ENCODE measurements at places on chromosomes 7 and 10.

- no peak for DNase-seq
Measured at GRCh38 chr7:55248526-55248925, 116.6 kb upstream of the LANCL2 start.

DNA sequence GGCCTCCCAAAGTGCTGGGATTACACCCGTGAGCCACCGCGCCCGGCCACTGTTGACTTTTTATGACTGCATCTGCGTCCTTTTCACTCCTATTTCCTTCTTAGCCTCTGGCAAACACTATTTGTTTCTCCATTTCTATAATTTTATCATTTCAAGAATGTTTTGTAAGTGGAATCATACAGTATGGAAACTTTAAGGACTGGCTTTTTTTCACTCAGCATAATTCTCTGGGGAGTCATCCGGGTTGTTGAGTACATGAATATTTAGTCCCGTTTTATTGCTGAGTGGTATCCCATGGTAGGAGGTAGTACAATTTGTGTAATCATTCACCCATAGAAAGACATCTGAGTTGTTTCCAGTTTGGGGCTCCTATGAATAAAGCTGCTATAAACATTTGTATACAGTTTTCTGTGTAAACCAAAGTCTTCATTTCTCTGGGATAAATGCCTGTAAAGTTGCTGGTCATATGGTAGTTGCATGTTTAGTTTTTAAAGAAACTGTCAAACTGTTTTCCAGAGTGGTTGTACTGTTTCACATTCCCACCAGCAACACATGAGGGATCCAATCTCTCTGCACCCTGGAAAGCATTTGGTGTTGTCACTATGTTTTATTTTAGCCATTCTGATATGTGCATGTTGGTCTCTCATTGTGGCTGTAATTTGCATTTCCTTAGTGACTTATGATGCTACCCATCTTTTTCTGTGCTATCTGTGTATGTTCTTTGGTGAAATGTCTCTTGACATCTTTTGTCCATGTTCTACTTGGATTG, 139.6 kb upstream of the EEPD1 start:
- DNase-seq: no peak

GRCh38 chr10:46328853-46329689, 42.3 kb downstream of the ANTXRL start:
- no peak for DNase-seq

DNA sequence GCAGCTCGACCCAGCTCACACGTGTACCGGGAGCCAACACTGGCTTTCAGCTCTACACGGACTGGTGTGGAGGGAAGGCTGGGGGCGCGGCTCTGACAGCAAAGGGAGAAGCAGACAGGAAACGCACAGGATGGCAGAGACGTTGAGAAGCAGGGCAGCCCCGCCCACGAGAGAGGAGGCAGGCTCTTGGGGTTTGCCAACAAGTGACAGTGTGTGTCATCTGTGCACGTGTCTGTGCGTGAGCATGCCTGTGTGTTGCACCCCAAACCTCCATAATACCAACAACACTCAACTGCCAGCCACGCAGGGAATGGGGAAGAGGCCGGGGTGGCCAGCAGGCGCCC, 64.4 kb upstream of the PDGFA start:
- no peak for DNase-seq

DNA sequence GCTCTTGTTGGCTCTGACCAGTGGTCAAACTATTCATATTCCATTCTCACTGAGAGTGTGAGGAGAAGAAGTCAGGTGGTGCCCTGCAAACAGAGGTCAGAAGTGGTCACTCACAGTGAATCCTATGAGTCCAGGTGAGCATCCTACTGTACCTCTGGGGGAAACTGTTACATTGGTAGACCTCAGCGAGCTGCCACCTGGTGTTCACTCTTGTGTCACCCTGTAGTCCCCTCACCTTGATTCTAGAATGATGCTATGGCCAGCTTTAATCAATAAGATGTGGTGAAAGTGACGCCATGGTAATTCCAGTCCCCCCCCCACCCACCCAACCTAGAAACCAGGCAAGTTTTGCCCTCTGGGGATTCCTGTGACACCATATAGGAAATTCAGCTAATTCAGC, 1.2 kb upstream of the AMPH start:
- DNase-seq: no peak

- no peak for DNase-seq
Measured at GRCh38 chr7:81870608-81871007, 100.8 kb upstream of the HGF start.

DNA sequence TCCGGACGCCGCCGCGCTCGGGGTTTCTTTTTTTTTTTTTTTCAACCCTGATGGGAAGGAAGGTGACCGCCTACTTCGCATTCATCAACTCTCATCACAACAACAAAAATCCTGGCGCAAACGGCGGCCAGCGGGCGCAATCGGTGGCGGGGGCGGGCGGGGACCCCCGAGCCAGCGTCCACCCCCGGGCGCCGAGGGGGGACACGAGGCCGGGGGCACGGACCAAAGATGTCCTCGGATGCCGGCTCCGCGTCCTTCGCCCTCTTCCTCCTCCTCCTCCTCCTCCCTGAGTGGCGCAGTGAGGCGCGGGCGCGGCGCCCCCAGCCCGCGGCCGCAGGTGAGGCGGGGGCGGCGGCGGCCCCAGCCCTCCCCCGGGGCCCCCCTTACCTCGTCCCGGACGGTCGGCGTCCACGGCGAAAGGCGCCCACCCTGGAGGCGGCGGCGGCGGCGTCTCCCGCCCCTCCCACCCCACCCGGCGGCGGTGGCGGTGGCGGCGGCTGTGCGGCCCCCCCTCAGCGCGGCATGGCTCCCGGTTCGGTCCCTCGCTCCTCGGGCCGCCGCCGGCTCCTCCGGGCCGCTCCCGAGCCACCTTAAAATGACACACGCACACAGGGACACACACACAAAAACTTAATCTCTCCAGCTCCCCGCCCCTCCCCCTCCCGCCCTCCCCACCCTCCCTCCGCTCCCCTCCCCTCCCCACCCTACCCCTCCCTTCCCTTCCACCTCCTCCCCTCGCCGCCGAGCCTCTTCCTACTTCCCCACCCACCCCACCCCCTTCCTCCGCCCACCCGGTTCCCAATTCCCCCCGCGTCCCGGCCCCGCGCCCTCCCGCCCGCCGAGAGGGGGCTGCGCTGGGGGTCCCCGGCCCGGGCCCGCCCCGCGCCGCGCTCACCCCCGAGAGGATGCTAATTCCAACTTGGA, at the start of gene CTBP2:
Gene CTBP2, minus strand, starts transcription at position 632 of the 924 bp plus-strand sequence.
- DNase-seq: no peak

DNA sequence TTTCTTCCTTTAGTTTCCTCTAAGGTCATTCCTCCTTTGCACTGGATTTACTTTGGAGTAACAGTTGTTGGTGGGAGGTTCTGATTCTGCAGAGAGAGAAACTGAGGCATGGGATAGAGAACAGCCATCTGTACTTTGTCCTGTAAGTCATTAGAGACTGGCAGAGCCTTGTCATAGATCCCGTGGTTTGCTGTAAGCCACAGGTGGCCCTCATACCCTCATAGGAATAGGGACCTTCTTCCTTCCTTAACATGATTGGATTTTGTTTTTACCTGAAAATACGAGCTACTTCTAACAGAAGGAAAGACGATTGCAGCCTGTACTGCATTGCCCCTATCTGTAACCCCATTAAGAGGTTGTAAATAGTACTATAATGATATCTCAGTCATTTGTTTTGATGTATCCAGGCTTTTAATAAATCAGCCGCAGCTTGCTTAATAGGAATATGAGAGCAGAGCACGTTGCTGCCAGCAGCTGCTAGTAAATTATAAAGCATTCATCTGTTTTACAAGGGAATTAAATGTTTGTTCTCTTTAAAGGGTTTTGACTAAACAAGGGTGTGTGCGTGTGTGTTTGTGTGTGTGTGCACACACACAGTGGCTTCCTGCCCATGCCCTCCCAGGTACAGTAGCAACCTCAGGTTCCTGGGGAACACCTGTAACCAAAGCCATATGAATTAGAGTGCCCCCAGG, 249.8 kb downstream of the AUTS2 start:
- no peak for DNase-seq

GRCh38 chr10:79166741-79167140, 98.0 kb downstream of the ZMIZ1 start:
- no peak for DNase-seq

Data from mammary epithelial cell (primary cell).